ENCODE measurements at places on chromosomes 6 and 20.

GRCh38 chr20:41072190-41072863 lies 43.7 kb downstream of the TOP1 start:
- DNase-seq: no peak

GRCh38 chr6:166542580-166542912 lies 43.9 kb downstream of the RAMACL start:
- no peak for DNase-seq

DNA sequence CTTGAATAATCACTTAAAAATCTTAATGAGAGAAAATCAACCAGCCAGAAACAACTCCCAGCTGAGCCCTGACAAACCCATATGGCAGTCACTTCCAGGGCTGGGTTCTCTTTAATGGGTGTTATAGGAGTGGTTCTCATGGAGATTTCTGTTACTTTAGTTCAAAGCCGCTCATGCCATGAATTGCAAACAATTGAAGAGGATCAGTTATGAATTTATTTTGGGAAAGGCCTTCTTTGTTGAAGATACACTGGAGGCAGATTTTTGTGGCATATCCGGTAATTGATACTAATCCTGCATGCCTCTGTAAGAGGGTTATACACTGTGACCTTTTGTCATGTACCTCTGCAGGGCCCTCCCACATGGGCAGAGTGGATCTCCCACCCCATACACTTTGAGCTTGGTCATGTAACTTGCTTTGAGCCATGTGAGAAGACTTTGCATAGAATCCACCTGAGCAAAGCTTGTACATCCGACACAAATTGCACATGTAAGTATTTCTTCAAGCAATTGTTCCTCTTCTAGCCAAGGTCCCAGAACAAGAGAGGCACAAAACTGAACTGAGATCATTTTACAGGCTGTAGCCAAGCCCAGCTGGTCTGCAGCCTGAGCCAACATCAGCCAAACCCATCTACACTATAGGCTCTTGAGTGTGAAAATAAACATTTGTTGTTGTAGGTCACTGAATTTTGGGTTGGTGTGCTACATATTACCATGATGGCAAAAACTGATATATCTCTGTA lies 492.3 kb downstream of the PREX1 start:
- DNase-seq: no peak

DNA sequence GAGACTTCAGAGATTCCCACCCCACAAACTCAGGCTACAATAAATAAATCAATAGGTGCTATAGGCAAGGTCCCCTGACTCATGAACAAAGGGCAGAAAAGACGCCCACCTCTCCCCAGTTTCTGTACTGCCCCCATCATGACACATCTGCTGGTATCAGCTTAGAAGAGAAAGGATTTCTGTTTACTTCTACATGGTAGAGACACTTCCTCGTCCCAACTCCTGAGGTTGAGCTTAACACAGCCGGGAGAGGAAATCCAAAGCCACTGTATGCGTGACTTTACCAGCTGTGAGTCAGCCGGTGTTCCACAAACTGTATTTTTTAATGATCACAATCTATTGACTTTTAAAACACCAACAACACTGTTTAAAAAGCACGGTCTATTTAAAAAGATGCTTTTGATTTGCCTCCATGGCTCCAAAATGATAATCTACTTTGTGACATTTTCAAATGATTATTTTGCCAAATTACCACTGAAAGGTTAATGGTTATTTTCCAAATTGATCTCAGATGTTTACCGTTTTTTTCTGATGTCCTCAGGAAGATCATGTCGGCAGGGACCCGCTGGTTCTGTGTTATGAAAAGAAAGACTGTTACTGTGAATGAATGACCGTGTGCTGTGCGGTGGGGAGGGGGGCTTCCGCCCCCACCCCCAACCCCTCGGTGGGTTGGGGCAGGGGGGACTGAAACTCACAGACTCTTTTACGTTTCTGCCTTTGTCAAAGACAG lies 72.5 kb downstream of the ATP9A start:
- DNase-seq: no peak

DNA sequence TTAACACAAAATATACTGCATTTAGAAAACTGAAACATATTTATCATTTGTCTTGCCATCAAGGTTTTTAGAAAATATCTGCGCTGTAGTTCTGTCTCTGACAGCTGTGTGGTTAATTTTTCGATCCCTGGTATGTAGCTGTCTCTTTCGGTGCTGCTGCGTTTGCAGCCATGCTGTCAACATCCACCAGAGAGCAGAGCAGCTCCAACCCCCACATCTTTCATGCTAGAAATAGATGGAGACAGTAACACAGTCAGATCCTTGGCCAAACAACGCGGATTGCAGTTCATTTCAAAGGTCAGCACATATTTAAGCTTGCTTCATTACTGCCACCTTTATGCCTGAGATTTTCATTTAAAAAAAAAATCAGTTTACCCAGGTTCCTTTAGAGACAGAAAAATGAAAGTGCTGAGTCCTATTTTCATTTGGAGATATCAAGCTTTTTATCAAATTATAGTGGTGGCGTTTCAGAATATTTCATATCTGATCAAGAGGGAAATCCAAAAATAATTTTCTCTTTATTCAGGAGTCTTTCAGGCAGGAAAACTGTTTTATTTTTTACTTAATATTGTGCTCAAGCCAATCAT lies 157.7 kb upstream of the MMS22L start:
- DNase-seq: peak; percentile 85

GRCh38 chr20:16918366-16918765 lies 170.2 kb downstream of the OTOR start:
- DNase-seq: no peak

- no peak for DNase-seq
Observed at GRCh38 chr6:153170511-153170910, 39.4 kb upstream of the RGS17 start.

DNA sequence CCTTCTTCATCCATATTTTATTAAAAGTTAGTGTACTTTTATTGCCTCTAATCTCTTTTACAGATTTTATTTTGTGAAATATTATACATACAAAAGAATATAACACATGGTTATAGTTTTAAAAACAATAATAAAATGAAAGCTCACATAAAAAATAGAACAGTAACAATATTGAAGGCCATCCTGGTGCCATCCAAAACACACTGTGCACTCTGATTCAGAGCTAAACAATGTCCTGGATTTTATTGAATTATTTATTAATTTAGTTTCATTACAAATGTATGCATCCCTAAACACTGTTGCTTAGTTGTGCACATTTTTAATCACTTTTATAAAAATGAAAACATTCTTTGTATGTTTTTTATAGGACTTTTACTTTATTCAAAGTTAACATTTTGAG lies 32.9 kb downstream of the RNF217 start:
- DNase-seq: no peak

DNA sequence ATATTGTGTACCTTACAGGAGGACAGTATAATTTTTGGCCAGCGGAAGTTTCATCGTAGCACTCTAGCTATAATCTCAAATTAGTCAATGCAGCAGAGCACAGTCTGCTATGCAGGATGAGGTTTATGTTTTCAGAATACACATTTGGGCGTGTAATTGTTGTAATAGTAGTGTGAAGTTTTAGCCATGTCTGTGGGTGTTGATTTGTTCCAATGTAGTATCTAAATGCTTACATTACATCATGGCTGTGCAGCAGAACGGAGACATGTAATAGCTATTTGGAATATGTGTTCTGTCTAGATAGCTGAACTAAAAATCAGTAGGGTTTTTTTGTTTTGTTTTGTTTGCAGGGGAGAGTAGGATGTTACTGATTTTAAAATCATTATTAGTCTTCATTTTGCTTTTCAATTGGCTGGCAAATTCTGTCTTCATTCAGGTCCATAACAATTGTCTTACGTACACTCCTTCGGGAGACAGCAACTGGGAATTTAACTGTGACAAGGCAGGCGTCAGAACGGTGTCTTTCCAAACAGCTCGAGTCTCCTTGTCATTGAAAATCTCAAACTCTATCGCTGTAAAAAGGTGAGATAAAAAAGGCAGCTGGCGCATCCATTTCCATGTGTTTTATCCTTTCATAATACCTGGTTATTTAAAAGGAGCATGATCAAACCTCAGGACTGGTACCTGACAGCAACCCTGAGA lies 65.1 kb upstream of the CDH4 start:
- no peak for DNase-seq

- no peak for DNase-seq
Observed at GRCh38 chr6:135159531-135159930, 21.6 kb upstream of the MYB start.

DNA sequence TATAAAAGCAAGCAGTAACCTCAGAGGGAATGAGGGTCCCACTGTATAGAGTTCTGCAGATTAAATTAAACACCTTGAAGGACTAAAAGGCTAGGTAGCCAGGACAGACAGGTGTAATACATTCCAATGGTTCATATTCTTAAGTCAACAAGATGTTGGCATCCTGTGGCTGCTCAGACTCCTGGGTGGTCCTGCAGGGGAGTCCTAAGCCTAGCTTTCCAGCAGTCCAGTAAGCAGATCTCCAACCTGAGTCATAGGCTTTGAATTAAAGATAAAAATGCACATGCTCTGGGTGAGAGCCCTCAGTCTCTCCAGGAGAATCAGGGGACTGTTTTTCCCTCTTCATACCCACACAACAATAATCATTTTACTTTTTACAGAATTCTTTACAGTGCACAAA lies 307.3 kb upstream of the SUPT3H start:
- no peak for DNase-seq

- DNase-seq: peak; percentile 59
Observed at GRCh38 chr6:26022132-26022472, 59.5 kb downstream of the TRIM38 start.

DNA sequence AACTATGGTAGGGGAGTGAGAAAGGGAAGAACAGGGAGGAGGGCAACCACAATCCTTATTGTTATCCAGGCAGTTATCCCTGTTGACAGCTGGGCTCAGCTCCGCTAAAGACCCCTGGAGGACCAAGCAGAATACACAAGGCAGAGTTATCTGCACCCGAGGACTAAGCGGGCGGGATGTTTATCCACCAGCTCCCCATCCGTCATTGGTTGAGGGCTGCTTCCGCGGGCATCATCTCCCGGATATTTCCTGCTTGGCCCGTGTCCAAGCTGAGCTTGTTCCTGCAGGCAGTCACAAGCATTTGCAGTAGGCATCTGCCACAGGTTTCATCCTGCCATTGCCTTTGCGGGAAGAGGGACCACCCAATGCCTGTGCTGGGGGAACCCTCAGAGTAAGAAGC lies 102.1 kb downstream of the DLGAP4 start:
- no peak for DNase-seq

GRCh38 chr6:149319422-149319821 lies 1.9 kb downstream of the TAB2 start:
- DNase-seq: no peak

DNA sequence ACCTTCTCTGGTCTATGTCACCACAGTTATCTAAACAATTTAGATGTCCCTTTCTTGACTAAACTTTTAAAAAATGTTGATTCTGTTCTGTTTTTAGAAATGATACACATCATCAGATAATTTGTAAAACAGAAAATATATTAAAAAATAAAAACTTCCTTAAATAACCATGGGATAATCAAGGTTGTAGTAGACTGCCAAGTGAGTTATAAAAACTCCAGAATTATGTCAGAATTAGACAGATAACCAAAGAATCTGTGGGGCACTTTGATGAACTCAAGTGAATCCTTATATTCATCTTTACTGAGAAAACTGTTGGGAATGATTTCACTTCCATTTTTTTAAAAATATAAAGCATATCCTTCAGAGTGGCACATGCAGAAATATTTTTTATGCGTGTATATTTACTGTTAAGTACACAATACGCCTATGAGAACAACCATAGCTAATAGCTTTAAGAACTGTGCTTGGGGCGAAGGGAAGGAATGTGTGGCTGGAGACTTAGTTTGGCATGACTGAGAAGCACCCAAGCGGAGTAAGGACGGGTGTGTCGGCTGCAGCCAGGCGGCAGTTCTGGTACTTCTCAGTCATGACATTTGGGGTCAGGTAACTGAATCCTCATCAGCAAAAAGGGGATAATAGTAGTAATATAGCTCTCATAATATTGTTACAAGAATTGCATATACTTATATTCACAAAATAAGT lies 604.7 kb upstream of the CITED2 start:
- DNase-seq: no peak

DNA sequence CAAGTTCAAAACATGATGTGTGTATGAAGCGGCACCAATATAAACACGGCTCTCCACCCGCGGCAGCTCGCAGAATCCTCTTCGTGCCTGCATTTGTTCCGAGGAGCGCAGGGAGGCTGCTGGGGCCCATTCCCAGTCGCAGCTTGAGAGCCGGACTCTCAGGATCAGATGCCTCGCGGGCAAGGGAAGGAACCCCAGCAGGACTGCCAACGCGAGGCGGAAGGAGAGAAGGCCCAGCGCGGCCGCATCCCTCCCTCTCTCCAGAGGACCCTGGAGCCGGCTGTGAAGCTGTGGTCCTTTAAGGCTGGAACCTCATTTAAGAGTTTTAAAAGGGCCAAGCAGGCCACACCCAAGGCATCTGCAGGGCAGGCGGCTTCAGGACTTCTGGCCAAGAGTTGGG lies 44.2 kb upstream of the ZBP1 start:
- no peak for DNase-seq

DNA sequence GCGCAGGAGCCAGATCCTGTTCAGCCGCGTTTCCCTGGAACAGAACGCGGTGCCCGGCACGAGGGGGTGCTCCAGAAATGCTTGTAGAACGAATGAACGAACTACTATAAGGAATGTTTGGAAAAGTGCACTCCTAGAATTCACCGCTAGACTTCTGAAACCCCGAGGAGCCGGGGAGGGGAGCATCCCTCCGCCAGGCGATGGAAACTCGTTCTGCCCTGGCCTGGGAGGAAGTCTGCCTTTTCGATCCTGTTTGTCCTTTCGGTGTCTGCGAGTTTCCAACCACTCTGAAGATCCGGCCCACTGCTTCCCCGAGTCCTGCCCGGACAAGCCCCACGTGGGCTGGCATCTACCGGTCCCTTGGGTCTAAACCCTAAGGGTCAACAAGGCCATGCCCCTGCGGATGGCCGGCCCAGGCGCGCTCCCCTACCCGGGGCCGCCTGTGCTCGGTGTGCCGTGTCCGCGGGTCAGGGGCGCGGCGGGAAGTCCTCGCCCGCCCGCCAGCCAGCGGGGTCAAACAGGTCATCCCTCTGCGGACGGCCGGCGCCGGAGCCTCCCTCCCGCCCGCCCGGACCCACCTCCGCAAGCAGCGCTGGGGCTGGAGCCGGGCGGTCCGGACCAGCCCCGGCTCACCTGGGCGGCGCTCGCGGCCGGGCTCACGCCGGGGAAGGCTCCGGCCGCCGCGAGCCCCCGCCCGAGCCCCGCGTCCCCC lies 526 bp downstream of the SULF2 start:
- peak; percentile 56 for DNase-seq

- DNase-seq: no peak
Observed at GRCh38 chr6:2157441-2158127, 87.8 kb downstream of the GMDS start.

DNA sequence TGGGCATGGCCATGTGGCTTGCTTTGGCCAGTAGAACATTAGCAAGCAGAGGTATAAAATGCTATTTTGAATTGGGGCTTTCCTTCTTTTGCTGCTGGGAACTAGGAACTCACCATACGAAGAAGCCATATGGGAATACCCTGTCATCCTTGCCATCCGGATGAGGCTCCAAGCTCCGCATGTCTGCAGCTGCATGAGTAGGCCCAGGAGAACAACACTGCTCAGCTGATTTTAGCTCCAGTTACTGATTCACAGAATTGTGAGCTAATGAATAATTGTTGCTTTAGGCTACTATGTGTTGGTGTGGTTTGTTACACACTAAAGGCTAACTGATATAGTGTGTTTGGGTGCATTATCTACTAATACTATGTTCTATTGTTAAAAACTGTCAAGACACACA lies 2.7 kb upstream of the PLCB4 start:
- DNase-seq: no peak

GRCh38 chr6:46190889-46191288 lies 20.1 kb upstream of the ENPP5 start:
- DNase-seq: no peak

- no peak for DNase-seq
Observed at GRCh38 chr6:152356662-152357061, 280.5 kb downstream of the SYNE1 start.
